ENCODE measurements at places on chromosomes 7 and 10.

GRCh38 chr7:47202146-47202783 lies 379.6 kb downstream of the TNS3 start:
- DNase-seq: no peak

DNA sequence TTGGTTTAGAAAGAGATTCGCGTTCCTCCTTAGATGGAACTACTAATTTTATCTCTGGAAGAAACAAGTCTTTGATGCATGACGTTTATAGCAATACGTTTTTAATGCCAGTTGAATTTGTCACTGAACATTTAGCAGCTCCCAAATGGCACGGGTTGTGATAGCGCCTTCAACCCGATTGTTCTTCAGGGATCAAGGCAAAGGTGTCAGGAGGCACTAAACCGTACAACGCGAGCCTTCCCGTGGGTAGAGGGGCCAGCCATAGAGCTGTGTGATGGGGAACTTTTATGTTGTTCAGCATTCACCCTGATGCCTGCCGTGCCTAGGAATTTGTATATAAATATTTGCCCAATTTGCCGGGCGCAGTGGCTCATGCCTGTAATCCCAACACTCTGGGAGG lies 3.4 kb downstream of the GET4 start:
- no peak for DNase-seq

- DNase-seq: no peak
These were observed 384.1 kb downstream of the GATA3 start for GRCh38 chr10:8438603-8439002.

- no peak for DNase-seq
These were observed 324.9 kb downstream of the AGMO start for GRCh38 chr7:15236952-15237351.

DNA sequence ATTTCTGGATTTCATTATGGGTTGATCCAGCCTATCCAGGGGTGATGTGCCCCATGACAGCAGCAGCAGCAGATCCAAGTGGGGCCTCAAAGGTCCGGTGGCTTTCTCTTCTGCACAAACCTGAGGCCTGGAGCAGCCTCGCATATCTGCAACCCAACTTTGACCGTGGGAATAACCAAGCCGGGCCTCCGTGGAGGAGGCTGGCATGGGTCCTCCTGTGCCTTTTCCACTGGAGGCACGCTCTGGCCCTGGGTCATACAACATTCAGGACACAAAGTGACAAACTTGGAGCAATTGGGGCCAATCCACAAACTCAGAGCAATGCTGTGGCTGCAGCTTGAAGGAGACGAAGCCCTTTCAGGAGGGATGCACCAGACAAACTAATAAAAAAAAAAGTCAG lies 330.0 kb upstream of the MKI67 start:
- no peak for DNase-seq

GRCh38 chr7:142228537-142229104 lies 29.2 kb downstream of the PRSS58 start:
- no peak for DNase-seq

DNA sequence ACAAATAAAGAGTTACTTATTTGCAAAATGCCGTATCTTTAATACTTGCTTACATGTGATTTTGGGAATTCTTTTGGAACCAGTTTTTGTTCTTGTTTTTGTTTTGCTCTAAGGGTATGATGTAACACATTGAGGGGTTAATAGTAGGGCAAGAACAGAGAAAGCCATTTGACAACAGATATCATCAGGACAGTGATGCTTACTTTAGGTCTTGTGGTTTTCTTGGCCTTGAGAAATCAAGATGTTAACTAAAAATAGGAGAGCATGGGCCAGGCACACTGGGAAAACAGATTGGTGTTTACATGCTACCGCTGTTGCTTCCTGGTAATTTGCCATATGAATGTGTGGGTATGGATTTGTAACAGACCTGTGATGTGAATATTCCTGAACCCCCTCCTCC lies 3.7 kb downstream of the SAMD8 start:
- no peak for DNase-seq

GRCh38 chr10:47261121-47261520 lies 38.9 kb upstream of the GDF10 start:
- DNase-seq: no peak

DNA sequence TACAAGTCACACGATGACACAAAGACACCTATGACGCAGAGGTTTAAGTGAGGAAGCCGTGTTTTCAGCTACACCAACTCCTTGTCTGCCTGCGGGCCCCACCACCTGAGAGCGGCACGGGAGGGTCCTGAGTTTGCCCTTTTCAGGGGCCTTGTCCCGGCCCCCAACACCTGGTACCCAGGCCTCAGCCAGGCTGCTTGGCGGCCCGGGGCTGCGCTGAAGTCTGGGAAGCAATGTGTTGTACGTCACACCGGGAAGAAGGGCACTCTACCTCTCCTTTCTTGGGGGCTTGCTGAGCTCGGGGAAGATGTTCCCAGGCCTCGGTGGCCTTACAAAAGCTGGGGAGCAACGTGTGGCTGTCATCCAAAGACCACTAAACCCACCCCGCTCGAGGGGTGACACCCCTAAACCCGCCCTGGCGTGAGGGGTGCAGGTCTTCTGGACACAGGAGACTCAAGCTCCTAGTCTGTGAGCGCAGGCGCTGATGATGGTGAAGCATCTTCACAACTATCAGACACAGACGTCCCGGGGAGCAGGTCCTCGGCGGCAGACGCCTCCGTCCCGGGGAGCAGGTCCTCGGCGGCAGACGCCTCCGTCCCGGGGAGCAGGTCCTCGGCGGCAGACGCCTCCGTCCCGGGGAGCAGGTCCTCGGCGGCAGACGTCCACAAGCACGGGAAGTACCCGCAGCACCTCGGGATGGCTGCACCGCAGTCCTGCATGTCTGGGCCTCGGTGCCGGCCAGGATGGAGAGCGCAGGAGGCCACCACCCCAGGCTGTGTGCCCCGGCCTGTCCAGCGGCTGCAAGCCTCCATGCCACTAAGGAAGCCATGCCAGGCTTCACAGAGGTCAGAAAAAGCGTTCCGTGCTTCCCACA lies 15.4 kb downstream of the CFAP46 start:
- no peak for DNase-seq

- DNase-seq: no peak
These were observed 2.1 kb downstream of the CNNM1 start for GRCh38 chr10:99331207-99331803.

- DNase-seq: no peak
These were observed 120.7 kb downstream of the LRMDA start for GRCh38 chr10:75552171-75552570.

All from amniotic stem cell (primary cell).